ENCODE measurements at places on chromosomes 12 and 14. TPM values are rescaled to one million over a fixed set of nuclear protein-coding genes. Genes with fewer than 3 reads are reported as not detected.

The ACVRL1 gene
- not detected for total RNA-seq

The ANKLE2 gene
- total RNA-seq, result 88.6 TPM

The GALNT16 gene
- not detected for total RNA-seq

The B4GALNT3 gene
- total RNA-seq, result 0.68 TPM

The GALNT4 gene
- total RNA-seq, result 21.5 TPM

The GLIPR1L2 gene
- not detected for total RNA-seq

The SMCO2 gene
- 0.60 TPM for total RNA-seq
